ENCODE measurements at places on chromosomes 6 and 20.

- DNase-seq: no peak
Observed at GRCh38 chr6:145069966-145070365, 665.4 kb downstream of the EPM2A start.

GRCh38 chr20:25196786-25197120, 1.2 kb downstream of the ENTPD6 start:
- DNase-seq: no peak

GRCh38 chr20:3032624-3033023, 10.8 kb upstream of the GNRH2 start:
- DNase-seq: no peak

DNA sequence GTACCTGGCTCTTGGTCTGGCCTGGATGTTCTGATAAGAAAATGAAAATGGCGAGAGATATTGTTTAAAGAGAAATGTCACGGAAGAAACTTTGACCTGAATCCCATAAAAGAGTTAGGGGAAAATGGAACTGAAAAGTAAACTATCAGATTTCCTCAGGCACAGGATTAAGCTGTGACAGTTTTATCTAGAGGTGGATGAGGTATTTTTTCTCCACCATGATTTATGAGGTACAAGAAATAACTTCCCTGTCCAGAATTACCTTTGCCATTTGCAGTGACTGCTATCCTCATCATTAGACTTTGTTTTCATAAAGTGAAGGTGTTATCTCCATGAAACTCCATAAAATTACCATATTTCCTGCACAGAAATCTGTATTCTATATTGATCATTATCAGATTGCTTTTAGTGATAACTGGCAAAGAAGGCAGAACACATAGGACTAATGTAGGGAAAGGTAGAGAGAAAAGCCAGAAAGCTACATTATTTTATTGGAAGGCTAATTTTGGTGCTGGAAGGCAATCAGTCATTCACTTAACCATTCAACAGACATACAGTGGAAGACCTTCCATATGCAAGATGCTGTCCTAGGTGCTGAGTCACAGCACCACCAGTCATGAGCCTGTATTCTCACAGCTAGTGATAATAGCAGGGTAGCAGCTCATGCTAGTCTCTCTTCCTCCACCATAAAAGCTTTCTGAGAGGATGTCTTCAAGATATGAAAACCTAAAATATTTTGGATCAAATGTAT, 427.3 kb upstream of the CITED2 start:
- no peak for DNase-seq

DNA sequence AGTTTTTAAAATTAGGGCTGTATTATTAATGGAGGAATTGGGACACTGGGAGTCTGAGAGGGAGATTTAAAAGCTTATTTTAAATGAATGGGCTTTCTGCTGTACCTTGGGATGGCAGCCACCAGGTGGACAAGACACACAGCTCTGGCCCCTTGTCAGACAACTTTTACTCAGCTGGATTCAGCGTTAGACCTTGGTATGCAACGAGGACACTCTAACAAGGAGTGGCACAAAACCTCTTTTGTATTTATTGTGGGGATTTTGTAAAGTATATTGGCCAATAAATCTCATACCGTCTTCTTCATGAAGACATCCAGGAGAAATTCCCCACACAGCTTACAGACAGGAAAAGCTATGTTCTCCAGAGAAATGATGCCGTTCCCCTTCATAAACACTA, 105.7 kb downstream of the LCA5 start:
- DNase-seq: no peak

DNA sequence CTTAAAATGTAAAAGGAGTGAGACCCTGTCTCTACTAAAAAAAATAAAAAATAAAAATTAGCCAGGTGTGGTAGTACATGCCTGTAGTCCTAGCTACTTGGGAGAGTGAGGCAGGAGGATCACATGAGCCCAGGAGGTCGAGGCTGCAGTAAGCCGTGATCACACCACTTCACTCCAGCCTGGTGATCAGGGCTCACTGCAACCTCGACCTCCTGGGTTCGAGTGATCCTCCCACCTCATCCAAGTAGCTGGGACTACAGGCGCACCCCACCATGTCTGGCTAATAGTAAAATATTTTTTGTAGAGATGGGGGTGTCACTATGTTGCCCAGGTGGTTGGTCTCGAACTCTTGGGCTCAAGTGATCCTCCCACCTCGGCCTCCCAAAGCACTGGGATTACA, 8.1 kb upstream of the FOXS1 start:
- DNase-seq: no peak

GRCh38 chr6:34484899-34485298, 19.0 kb downstream of the PACSIN1 start:
- DNase-seq: peak; percentile 14

GRCh38 chr6:108836061-108836460, 12.2 kb upstream of the ARMC2 start:
- DNase-seq: no peak

- no peak for DNase-seq
Observed at GRCh38 chr20:44271915-44272663, 25.0 kb downstream of the GDAP1L1 start.

- DNase-seq: no peak
Observed at GRCh38 chr20:18837718-18838117, 24.1 kb downstream of the SCP2D1 start.

DNA sequence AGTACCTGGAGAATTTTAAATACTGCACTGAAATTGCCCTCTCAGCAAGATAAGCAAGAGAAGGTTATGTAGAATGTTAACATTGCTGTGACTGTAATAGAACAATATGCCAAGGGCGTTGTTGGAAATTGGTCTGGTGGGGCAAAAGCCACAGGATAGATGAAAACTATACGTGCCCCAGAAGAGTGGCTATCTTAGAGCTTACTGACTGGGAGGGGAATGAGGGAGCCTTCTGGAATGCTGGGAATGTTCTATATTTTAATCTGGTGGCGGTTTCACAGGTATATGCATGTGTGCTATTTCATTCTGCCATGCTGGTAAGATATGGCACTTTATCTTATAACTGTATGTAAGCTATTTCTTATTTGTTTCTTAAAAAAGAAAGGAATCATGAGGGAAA, 35.2 kb upstream of the YWHAB start:
- no peak for DNase-seq

DNA sequence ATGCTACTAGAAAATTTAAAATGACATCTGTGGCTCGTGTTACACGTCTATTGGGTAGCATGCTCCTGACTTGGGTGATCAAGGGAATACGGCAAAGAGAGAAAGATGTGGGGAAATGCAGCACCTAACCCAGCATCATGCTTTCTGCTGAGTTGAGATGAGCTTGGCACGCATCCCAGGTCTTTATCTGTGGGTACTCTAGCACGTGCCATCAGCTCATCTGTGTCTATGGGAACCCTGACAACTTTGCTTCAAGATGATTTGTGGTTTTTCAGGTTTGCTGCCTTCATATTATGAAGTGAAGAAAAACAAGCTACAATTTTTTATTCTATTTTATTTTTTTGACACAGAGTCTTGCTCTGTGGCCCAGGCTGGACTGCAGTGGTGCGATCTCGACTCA, 21.0 kb downstream of the RNASET2 start:
- DNase-seq: no peak
